Upper lobe of right lung (tissue), 1 donor: ENCODE measurements at places on chromosomes 5 and 9. TPM values are rescaled to one million over a fixed set of nuclear protein-coding genes. Genes with fewer than 3 reads are reported as not detected.

DNA sequence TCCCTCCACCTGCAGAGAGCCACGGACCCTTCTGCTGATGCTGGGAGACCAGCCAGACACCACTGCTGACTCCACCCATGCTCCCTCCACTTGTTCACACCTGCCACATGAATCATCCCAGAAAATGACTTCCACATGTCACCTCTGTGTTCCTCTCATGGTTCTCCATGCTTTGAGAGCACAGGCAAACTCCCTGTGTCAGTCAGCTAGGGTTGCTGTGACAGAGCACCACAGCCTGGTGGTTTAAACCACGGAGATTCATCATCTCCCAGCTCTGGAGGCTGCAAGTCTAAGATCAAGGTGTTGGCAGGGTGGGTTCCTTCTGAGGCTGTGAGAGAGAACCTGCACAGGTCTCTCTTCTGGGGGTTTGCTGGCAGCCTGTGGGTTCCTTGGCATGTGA lies 381.4 kb downstream of the GADD45G start:
- H3K36me3 ChIP-seq, result no peaks in the 10 kb centered on the region
- no peak overlapping the region for H3K4me3 ChIP-seq
- H3K27me3 ChIP-seq, result no peaks in the 10 kb centered on the region
- no peak for DNase-seq
- no peak overlapping the region for H3K27ac ChIP-seq

- H3K4me3 ChIP-seq, result no peak overlapping the region
- H3K27me3 ChIP-seq, result no peaks in the 10 kb centered on the region
- DNase-seq, result no peak
- H3K36me3 ChIP-seq, result no peaks in the 10 kb centered on the region
Measured at GRCh38 chr9:123290764-123291163, 22.4 kb upstream of the STRBP start.

- H3K4me1 ChIP-seq, result no peaks in the 10 kb centered on the region
- H3K4me3 ChIP-seq, result no peak overlapping the region
- no peaks in the 10 kb centered on the region for H3K27me3 ChIP-seq
- no peak overlapping the region for H3K27ac ChIP-seq
- no peaks in the 10 kb centered on the region for H3K36me3 ChIP-seq
- DNase-seq, result peak; percentile 80
Measured at GRCh38 chr5:150350524-150351344, 6.8 kb upstream of the TCOF1 start.

DNA sequence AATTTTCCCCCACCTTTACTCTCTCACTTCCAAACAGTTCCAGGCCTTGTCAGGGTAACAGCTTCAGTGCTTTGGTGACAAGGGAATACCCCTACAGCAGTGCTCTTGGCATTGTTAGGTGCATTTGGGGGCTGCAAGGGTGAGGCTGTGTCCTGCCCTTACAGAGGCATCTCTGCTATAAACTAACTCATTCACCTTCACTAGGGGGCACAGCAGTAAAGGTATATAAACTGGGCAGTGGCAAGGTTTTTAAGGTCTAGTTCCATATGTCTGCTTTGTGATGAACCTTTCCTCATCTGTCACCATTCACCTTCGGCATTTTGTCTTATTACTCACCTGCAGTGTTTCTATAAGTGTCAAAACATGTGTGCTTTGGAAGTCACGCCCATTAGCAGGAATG lies 79.1 kb upstream of the GPR151 start:
- no peaks in the 10 kb centered on the region for H3K36me3 ChIP-seq
- DNase-seq, result no peak
- no peaks in the 10 kb centered on the region for H3K4me1 ChIP-seq
- H3K27me3 ChIP-seq, result no peaks in the 10 kb centered on the region

DNA sequence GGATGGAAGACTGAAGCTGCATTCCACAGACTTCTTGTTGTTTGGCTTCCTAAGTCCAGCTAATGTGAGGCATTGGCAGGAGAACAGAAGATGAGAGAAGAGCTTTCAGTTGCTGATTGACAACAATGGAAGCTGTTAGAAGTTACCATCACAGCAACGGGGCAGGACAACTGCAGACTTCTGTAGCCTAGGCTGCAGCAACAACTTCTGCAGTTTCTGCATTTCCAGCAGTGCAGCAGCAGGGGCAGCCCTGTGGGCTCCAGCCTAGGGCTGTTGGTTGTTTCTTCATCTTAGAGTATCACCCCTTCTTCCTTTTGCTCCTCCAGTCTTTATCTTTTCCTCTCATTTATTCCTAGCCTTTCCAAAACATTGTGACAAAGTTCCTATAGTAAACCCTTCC lies 528.8 kb upstream of the PTGER4 start:
- no peak overlapping the region for H3K4me3 ChIP-seq
- DNase-seq, result no peak
- no peak overlapping the region for H3K27ac ChIP-seq
- H3K27me3 ChIP-seq, result no peaks in the 10 kb centered on the region
- H3K4me1 ChIP-seq, result no peaks in the 10 kb centered on the region

GRCh38 chr5:127416906-127417305 lies 100.5 kb upstream of the PRRC1 start:
- no peaks in the 10 kb centered on the region for H3K4me1 ChIP-seq
- no peak overlapping the region for H3K4me3 ChIP-seq
- no peak for DNase-seq

- no peak for DNase-seq
- no peaks in the 10 kb centered on the region for H3K27me3 ChIP-seq
- H3K4me1 ChIP-seq, result peaks cover 2% of the 10 kb centered on the region
- no peaks in the 10 kb centered on the region for H3K36me3 ChIP-seq
- no peak overlapping the region for H3K4me3 ChIP-seq
- no peak overlapping the region for H3K27ac ChIP-seq
Measured at GRCh38 chr5:123208668-123209501, 119.8 kb downstream of the PRDM6 start.

DNA sequence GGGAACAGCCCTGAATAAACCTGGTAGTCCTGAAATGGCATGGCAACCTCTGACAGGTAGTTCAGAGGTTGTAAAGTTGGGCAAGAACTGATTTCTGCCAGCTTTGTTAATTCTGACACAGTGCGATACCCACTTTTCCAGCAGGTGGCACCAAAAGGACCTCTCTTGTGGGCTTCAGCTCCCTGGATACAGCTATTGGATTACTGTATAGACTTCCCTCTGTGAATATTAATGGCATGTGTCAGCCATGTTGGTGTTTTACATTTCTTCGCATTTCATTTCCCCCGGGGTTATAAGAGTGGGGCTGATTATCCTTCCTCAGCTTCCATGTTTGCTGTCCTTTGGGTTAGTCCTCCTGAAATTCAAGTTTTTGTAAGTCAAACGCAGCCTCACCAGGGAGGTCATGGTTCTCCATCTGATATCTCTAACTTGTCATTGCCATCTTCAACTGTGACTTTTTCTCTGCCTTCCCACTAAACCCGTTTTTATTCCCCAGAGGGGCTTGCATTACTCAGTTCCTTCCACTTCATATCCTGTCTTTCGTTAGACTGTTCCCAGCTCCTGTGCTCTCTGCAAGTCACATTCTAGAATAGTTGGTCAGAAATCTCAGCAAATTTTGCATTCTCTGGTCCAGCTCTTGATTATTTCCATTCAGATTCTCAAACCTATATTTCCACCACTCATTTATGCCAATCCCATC lies 135.6 kb downstream of the LIFR start:
- no peak for DNase-seq
- no peak overlapping the region for H3K4me3 ChIP-seq
- H3K27ac ChIP-seq, result no peak overlapping the region
- no peaks in the 10 kb centered on the region for H3K36me3 ChIP-seq
- no peaks in the 10 kb centered on the region for H3K27me3 ChIP-seq

DNA sequence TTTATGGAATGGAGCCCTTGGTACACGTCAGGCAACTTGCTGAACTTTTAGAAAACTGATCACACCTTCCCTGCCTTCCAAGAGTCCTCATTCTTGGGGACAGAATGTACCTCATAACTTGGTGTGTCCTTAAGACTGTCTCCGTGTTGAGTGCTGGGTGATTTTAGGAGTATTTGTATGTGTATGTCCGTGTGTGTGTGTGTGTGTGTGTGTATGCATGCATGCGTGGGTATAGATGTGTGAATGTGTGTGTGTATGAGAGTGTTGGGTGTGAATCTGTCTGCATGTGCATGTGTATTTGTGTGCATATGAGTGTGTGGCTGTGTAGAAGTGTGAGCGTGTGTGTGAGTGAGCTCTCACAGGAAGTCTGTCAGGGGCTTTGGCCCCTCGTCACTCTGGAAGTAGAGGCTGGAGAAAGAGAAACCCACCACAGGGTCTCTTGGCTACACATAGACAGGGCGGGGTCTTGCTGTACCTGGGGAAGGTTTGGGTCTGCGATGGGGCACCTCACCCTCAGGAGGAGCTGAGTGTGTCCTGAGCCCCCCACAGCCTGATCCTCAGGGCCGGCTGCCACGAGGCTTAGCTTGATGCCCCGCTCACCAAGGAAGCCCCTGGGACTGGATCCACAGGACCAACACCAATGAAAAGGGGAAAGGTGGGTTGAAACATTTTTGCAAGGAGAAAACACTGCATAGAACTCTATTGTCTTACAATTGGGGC lies 33.1 kb upstream of the ANKRD33B start:
- no peak overlapping the region for H3K4me3 ChIP-seq
- DNase-seq, result no peak
- no peak overlapping the region for H3K27ac ChIP-seq
- H3K36me3 ChIP-seq, result no peaks in the 10 kb centered on the region
- H3K27me3 ChIP-seq, result no peaks in the 10 kb centered on the region

GRCh38 chr9:87601176-87601575 lies 103.5 kb downstream of the DAPK1 start:
- peaks cover 13% of the 10 kb centered on the region for H3K36me3 ChIP-seq
- peaks cover 56% of the 10 kb centered on the region for H3K4me1 ChIP-seq
- H3K27me3 ChIP-seq, result no peaks in the 10 kb centered on the region
- H3K4me3 ChIP-seq, result no peak overlapping the region
- peak; percentile 84 for DNase-seq

GRCh38 chr9:68426755-68427154 lies 70.3 kb downstream of the PGM5 start:
- H3K27ac ChIP-seq, result no peak overlapping the region
- no peaks in the 10 kb centered on the region for H3K4me1 ChIP-seq
- no peak for DNase-seq
- H3K36me3 ChIP-seq, result no peaks in the 10 kb centered on the region
- H3K27me3 ChIP-seq, result no peaks in the 10 kb centered on the region

DNA sequence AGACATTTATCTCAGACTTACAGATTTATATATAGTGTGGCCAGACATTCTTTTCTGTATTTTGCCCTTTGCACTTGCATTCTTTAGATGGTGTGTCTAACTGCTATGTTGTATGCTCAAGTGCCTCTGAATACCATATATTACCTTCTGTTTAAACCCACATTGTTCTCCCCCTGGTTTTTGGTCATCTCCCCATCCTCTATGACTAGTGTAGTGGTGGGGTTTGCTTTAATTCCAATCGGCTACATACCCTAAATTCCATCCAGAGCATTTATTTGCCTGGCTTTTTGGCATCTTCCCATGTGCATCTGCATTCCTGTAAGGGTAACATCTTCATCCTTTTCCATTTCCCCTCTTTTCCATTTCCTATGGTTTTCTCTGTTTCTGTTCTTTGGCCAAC lies 271.0 kb upstream of the SLC30A5 start:
- no peaks in the 10 kb centered on the region for H3K4me1 ChIP-seq
- no peaks in the 10 kb centered on the region for H3K27me3 ChIP-seq

- no peaks in the 10 kb centered on the region for H3K4me1 ChIP-seq
- no peaks in the 10 kb centered on the region for H3K36me3 ChIP-seq
- no peak for DNase-seq
- H3K4me3 ChIP-seq, result no peak overlapping the region
Measured at GRCh38 chr5:6829150-6829784, 116.0 kb downstream of the TENT4A start.

DNA sequence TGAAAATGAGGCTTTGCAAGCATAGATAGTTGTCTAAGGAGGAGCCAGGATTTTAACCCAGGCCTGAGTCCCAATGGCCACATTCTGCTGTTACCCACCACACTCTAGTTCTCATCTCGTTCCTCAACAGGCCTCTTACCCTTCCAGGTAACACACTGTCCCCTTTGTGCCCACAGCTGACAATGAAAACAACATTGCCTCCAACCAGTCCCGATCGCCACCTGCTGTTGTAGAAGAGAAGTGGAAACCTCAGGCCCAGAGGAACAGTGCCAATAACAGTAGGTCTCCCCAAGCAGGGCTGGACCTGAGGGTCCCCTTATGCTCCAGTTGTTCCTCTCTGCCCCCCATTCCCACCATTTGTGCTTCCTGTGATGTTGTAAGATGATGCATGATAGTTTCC lies 30.4 kb downstream of the AMBP start:
- H3K27me3 ChIP-seq, result no peaks in the 10 kb centered on the region
- H3K4me1 ChIP-seq, result no peaks in the 10 kb centered on the region
- peaks cover 31% of the 10 kb centered on the region for H3K36me3 ChIP-seq
- H3K4me3 ChIP-seq, result no peak overlapping the region
- no peak overlapping the region for H3K27ac ChIP-seq

GRCh38 chr9:76049341-76049740 lies 158.9 kb downstream of the PCSK5 start:
- no peak for DNase-seq
- H3K4me1 ChIP-seq, result no peaks in the 10 kb centered on the region
- no peak overlapping the region for H3K27ac ChIP-seq

- no peaks in the 10 kb centered on the region for H3K4me1 ChIP-seq
- H3K27me3 ChIP-seq, result no peaks in the 10 kb centered on the region
- no peak overlapping the region for H3K4me3 ChIP-seq
- H3K27ac ChIP-seq, result no peak overlapping the region
- no peak for DNase-seq
Measured at GRCh38 chr9:3887786-3888496, 362.1 kb upstream of the RFX3 start.

GRCh38 chr5:143662020-143662419 lies 149.9 kb upstream of the HMHB1 start:
- no peak overlapping the region for H3K27ac ChIP-seq
- no peaks in the 10 kb centered on the region for H3K36me3 ChIP-seq
- no peak for DNase-seq
- no peak overlapping the region for H3K4me3 ChIP-seq
- H3K4me1 ChIP-seq, result no peaks in the 10 kb centered on the region

- no peak overlapping the region for H3K27ac ChIP-seq
- DNase-seq, result no peak
- H3K4me3 ChIP-seq, result no peak overlapping the region
- H3K4me1 ChIP-seq, result no peaks in the 10 kb centered on the region
- no peaks in the 10 kb centered on the region for H3K36me3 ChIP-seq
Measured at GRCh38 chr5:128711216-128711615, 173.2 kb upstream of the FBN2 start.

GRCh38 chr5:150139334-150139733 lies 16.3 kb downstream of the PDGFRB start:
- H3K27ac ChIP-seq, result peak overlapping the region; percentile 70
- no peaks in the 10 kb centered on the region for H3K36me3 ChIP-seq
- H3K4me1 ChIP-seq, result peaks cover 67% of the 10 kb centered on the region
- no peak for DNase-seq

The ANGPTL2 gene
- 19.4 TPM for total RNA-seq

The PTAR1 gene
- total RNA-seq, result 48.9 TPM

The RNF44 gene
- total RNA-seq, result 48.0 TPM

The FST gene
- 4.2 TPM for total RNA-seq

The TAF11L10 gene
- not detected for total RNA-seq

The ZBTB6 gene
- 8.0 TPM for total RNA-seq

The ENC1 gene
- 15.0 TPM for total RNA-seq

The SELENOP gene
- total RNA-seq, result 884 TPM

The CTXN3 gene
- total RNA-seq, result not detected

The C5orf34 gene
- total RNA-seq, result 2.6 TPM

The PCDHGA10 gene
- total RNA-seq, result 6.2 TPM
